Effector CD8-positive, alpha-beta T cell (primary cell): ENCODE measurements at places on chromosomes 6 and 20.

GRCh38 chr6:87968435-87969278 lies 79.0 kb upstream of the SPACA1 start:
- no peak for DNase-seq

- DNase-seq = no peak
Measured at GRCh38 chr6:186340-186965, 105.8 kb upstream of the DUSP22 start.

GRCh38 chr20:25643716-25644115 lies 19.9 kb upstream of the NANP start:
- DNase-seq = no peak

DNA sequence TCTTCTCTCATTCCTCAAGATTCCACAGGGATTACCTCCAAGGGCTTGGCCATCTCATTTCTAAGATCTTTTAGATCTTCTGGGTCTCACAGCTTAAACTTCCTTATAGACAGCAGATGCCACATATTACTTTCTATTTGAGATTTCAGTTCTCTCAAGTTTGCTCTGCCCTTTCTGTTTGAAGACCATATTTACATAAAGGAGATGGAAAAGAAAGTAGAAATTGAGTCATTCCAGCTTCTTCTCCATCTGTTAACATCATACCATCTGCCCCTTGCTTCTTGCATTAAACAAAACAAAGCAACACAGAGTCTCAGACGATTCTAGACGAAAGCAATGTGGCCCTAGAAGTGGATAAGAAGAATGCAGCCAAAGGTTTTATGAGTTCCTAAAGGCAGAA lies 203.4 kb downstream of the TTLL2 start:
- DNase-seq = no peak

- no peak for DNase-seq
Measured at GRCh38 chr20:44036441-44036840, 121.8 kb downstream of the TOX2 start.

- DNase-seq = peak; percentile 6
Measured at GRCh38 chr6:25404693-25405169, 125.6 kb downstream of the CARMIL1 start.
